ENCODE measurements at places on chromosomes 4 and X.

- no peak for DNase-seq
Measured at GRCh38 chr4:19119904-19120560, 1098.5 kb upstream of the LCORL start.

DNA sequence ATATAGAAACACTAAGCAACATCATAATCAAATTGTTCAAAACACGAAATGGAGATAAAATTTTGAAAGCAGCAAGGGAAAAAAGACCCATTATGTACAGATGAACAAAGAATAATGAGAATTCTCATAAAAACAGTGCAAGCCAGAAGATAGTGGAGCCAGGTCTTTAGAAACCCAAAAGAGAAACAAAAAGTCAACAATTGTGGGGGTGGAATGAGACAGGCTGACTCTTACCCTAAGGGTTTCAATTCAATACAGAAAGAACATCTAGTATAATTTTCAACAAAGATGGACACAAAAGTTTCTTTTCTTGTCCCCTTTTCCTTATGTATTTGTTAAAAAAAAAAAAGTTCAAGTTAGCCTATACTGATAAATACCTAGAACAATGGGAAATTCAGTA, 34.0 kb upstream of the MAGEB2 start:
- no peak for DNase-seq

DNA sequence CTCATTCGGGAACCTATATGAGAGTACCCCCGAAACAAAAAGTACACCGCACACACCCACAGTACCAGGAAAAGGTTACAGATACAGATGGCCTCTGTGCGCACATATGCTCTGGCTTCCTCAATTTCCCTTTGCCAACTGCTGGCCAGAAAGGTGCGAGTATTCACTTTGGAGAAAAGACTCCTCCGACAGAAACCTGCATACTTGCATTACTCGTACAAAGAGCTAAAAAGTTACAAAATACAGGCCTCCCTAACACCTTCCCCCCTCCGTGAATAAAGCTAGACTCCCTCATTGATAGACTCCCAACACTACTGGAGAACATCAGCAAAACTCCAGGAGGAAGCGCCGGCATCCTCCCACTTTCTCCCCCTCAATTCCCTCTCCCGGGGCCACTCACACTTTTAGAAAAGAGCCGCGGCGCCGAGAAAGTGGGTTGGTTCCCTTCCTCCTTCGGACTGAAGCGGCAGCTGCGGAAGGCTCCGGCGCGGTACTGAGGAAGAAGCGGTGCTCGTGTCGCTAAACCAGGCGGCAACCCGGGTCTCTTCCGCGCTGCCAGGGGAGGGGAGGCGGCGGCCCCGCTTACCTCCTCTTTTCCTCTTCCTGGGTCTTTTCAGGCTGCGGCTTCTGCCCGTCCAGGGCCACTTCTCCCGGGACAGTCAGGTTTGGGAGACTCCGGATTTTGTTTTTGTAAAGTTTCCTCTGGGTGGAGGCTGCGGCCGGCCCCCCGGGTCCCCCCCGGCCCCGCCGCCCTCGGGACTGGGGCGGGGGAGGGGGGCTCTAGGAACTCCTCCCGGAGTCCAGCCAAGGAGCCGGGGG, 1.1 kb downstream of the FBXW7 start:
- DNase-seq = peak; percentile 36

DNA sequence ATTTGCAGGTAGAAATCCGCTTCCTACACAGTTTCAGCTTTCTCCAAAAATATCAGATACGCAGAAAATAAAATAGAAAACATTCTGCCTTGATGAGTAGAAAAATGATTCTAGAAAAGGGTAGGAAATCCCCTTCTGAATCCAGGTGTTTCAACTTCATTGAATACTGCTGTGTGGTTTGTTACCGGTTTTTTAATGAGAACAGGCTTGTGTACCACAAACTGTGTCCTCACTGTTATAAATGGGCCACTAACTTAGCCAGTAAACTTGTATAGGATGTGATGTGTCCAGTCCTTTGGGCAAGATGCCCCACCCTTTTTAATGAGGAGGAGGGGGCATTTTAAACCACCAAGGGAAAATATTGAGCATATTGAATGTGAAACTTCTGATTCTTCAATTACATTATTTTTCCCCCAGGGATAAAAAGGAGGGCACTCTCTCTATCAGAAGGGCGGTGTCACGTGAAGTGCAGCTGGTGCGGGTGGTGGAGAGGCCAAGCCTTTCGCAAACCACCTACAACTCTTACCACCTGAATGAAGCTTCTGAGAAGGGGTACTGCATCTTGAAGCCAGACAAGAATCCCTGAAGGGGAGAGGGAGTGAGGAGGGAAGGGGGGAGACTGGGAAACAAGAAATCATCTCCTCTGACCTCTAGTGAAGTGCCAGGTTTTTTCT, 4.5 kb downstream of the CXXC4 start:
- no peak for DNase-seq

DNA sequence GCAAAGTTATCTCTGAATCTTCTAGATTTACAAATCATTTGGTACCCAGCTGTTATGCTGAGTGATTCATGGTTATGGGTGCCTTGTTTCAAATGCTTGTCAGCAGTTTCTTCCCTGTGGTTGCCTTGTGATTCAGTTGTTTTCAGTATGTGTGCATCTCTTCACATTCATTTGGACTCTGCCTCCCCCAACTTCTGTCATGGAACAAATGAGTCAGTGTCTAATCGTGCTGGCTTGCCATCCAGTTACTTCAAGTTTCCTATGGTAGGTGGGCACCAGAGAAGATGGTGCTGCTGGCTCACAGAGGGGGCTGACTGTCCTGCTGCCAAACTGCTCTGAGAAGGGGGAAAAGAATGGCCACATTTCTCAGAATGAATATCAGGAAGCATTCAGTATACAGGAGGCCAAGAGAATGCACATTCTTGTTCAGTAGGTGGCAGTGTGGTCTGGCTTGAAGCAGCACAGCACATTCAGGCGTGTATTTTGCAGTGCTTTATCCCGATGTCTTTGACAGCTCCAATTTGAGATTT, 260.9 kb downstream of the GLUD2 start:
- peak; percentile 58 for DNase-seq

GRCh38 chr4:41256740-41257256, at the start of gene UCHL1:
UCHL1 (plus strand) TSS chr4:41256928; CDS start chr4:41256977, 49 bp downstream.
- peak; percentile 80 for DNase-seq

DNA sequence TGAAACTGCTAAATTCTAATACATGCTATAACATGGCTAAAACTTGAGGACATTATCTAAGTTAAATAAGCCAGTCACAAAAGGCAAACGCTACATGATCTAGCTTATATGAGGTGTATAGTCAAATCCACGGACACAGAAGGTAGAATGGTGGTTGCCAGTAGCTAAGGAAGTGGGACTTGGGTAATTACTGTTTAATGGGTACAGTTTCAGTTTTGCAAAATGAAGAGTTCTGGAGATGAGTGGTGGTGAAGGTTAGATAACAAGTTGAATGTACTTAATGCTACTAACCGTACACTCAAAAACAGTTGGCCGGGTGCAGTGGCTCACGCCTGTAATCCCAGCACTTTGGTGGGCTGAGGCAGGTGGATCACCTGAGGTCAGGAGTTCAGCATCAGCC, 644.5 kb upstream of the DIPK2B start:
- DNase-seq = no peak

- DNase-seq = no peak
Measured at GRCh38 chrX:133542476-133542875, 127.2 kb upstream of the GPC4 start.

- no peak for DNase-seq
Measured at GRCh38 chr4:26803211-26803861, 57.3 kb upstream of the STIM2 start.

- no peak for DNase-seq
Measured at GRCh38 chr4:88108747-88109122, 49.7 kb downstream of the ABCG2 start.

GRCh38 chr4:2142630-2143427, 83.7 kb downstream of the NAT8L start:
- DNase-seq = peak; percentile 37

GRCh38 chrX:132365490-132365889, 123.3 kb downstream of the MBNL3 start:
- no peak for DNase-seq

DNA sequence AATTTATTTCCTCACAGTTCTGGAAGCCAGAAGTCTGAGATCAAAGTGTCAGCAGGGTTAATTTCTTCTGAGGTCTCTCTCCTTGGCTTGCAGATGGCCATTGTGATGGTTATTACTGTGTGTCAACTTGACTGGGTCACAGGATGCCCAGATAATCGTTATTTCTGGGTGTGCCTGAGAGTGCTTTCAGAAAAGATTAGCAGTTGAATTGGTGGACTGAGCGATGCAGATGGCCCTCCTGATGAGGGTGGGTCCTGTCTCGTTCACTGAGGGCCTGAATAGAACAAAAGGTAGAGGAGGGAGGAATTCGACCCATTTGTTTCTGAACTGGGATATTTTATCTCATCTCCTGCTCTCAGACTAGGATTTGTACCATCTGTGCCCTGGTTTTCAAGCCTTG, 15.7 kb downstream of the SMIM43 start:
- DNase-seq = no peak

- DNase-seq = no peak
Measured at GRCh38 chr4:185637163-185637875, 102.0 kb upstream of the PDLIM3 start.

DNA sequence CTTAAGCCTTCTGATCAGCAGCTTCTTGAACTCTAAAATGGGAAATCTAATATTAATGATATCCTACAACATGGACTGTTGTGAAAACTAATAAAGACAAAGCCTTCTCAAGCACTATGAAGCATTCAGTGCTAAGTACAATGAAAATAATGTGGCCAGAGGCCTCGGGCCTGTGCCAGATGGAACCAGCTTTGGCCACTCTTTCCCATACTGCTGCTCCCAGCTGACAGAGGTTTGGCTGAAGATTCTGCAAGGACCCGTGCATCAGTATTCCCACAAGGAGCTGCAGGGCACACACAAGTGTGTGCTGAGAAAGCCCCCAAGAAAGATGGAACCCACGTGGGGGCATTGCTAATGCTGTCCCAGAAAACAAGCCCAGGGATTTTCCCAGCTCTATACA, 60.5 kb upstream of the RPL34 start:
- DNase-seq = no peak

DNA sequence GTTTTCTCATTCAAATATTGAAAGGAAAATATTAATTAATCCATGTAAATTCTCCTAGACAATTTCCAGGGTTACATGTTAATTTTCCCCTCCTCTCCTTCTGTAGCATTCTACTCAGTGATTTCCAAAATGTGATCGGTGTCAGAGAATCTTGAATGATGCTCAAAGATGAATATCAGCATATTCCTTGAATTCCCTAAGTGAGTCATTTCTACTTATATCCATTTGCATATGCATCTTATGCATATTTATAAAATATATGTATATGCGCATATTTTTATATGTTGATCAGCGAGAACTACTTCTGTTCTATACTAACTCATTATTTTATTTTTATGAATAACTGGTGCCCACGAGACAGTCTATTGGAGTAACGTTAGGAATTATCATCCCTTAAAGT, 33.9 kb upstream of the GALNTL6 start:
- no peak for DNase-seq

GRCh38 chrX:45794995-45795337, 594.3 kb upstream of the DIPK2B start:
- no peak for DNase-seq

GRCh38 chr4:56708146-56708545, 27.1 kb upstream of the HOPX start:
- DNase-seq = no peak

DNA sequence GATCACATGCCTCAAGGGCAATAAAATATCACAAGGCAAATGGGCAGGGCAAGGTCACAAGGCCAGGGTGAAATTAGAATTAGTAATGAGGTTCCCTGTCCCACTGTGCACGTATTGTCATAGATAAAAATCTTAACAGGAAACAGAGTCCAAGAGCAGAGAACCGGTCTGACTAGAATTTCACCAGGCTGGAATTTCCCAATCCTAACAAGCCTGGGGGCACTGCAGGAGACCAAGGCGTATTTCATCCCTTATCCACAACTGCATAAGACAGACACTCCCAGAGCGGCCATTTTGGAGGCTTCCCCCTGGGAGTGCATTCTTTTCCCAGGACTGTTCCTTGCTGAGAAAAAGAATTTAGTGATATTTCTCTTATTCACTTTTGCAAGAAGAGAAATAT, 25.9 kb upstream of the PRDM5 start:
- no peak for DNase-seq

GRCh38 chr4:150354214-150354796, 227.6 kb upstream of the MAB21L2 start:
- no peak for DNase-seq

GRCh38 chr4:85423431-85423830, 51.5 kb upstream of the ARHGAP24 start:
- no peak for DNase-seq

GRCh38 chr4:14668296-14668695, 334.0 kb upstream of the CPEB2 start:
- DNase-seq = no peak

GRCh38 chrX:18920566-18920965, 63.3 kb downstream of the PHKA2 start:
- no peak for DNase-seq

- no peak for DNase-seq
Measured at GRCh38 chr4:53929311-53929710, 135.1 kb downstream of the CHIC2 start.

DNA sequence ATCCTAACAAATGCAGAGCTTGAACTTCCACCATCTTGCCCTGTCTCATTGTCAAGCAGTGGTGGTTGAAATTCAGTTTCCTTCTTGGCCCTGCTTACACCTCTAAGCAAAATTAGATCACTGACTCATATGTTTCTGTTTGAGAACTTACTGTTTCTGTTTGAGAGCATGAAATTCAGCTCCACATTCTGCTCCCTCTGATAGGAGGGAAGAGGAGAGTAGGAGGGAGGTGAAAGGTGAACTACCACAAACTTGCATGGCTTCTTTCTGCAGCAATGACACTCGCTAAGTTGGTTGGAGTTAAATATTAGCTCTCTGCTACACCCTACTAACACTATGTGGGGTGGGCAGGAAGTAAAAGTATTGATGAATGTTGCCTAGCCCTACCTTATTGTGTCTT, 117.8 kb upstream of the EDA2R start:
- DNase-seq = no peak

All from fibroblast of villous mesenchyme (primary cell).